Progenitor cell of endocrine pancreas (in vitro differentiated cells): ENCODE measurements at places on chromosomes 2 and 18.

- no peak for DNase-seq
Measured at GRCh38 chr2:224946895-224947294, 95.4 kb downstream of the DOCK10 start.

DNA sequence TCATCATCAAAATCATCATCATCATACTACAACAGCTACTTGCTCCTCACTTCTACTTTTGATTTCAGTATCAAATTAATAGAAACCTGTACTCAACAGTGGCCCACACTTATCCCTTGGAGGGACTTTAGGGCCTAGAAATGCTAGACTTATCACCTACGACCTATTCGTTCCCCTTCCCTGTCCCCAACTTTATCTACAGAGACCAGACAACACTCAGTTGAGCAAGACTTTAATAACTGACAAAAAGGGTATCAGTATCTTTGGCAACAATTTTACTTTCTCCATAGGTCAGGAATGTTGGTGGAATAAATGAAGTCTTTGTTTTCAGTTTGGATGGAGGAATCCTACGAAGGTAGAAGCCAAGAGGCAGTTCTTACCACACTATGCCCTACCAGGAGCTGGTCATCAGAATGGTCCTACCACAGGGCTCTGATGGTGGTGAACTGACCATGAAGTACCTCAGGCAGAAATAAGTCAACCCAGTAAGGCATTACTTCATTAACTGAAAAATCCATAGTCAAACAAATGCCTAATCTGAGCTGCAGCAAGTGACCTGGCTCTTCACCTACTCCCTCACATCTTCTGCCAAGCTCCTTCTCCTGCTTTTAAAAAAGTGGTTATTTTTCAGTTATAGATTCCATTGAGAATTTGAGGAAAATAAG is 26.6 kb downstream of the MBD2 start:
- no peak for DNase-seq

- no peak for DNase-seq
Measured at GRCh38 chr2:21515903-21516302, 392.1 kb downstream of the TDRD15 start.

DNA sequence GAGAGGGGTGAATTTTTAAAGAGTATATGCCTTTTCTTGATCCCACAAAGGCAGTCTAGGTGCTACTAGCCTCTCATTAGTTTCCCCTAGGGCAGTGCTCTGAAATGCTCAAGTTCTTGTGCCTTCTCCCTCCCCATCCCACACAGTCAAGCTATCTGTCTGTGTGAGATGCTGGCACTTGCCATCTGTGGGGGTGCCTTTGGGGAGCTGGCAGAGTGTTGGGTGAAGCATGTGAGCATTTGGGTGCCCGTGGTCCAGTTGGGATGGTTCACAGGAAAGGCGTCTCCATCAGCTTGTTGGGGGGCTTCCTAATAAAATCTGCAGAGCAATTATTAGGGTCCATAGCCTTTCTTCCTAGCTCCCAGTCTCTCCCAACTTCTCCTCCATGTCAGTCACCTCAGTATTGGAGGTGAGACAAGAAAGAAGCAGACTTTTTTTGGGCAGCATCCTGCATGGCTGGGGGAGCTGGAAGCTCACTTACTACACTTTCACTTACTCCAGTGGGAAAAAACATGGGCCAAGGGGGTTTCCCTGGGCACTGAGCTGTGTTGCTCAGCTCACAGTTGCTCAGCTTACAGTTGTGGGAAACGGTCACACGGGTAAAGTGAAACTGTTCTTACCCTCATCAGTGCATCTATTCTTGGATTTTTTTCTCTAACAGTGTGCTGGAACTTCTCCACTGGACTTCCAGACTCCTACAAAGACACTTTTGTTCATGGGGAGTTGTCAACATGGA is 29.3 kb downstream of the COLEC11 start:
- no peak for DNase-seq

DNA sequence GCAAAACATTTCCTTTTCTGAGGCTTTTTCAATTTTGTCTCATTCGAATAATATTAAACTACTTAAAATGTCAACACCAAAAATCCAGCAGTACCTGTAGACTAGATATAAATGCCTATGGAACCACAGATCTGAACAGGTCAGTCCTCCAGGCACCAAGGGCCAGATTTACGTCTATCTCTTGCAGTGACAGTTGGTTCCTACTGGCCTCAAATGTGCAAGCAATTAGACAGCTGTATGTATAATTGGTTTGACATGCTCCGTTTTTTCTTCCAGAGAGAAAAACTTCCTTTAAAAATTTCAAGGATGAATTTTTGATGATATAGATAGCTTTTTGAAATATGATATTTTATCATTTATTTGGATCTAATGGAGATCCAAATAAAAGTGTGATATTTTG is 443.8 kb upstream of the POU3F3 start:
- DNase-seq: no peak

DNA sequence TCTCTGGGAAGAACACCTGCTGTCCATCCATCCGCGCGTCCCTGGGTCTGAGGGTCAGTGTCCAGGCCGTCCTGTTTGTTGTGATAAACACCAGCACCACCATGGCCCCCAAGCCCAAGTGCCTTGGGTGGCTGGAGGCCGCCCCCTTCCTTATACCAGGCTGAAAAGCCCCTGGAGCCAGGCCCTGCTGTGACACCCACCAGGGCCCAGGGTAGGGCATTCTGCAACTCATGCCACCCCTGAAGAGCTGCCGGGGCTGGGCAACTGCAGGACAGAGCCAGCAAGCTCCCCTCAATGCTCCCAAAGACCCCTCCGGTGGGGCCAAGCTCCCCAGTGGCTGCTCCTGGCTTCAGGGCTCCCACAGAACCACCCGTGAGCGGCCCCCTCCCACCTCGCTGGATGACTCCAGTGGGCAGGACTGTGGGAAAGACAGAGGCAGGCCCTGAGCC is 31.9 kb upstream of the SNED1 start:
- no peak for DNase-seq

- no peak for DNase-seq
Measured at GRCh38 chr2:97011977-97012569, 25.7 kb upstream of the FAM178B start.

DNA sequence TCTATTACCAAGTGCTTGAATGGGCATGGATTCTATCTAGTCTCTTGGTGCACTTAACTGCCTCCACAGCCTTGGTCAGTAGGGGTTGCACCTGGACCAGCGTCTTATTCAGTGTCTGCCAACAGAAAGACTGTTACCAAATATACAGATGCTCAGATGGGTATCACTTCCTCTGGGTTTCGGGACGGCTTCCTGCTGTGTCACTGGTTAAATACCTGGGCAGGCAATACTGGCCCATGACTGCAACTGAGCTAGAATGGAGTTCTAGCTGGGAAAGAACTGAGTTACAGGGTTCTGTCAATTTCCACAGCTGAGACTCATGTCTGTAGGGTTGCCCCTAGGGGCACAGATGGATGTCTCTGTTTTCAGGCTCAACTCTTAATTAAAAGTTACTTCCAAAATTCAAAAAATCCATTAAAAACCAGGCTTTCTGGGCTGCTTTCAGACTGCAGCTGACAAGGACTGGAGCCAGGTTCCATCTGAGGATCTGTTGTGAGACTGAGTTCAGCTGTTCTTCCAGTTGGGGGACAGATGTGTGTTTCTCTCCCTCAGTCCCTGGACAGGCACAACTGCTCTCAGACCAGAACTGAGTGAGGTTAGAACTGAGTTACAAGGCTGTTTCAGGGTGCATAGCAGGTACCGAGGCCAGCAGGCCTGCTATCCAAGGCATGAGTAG is 789.6 kb upstream of the SLC8A1 start:
- DNase-seq: no peak

DNA sequence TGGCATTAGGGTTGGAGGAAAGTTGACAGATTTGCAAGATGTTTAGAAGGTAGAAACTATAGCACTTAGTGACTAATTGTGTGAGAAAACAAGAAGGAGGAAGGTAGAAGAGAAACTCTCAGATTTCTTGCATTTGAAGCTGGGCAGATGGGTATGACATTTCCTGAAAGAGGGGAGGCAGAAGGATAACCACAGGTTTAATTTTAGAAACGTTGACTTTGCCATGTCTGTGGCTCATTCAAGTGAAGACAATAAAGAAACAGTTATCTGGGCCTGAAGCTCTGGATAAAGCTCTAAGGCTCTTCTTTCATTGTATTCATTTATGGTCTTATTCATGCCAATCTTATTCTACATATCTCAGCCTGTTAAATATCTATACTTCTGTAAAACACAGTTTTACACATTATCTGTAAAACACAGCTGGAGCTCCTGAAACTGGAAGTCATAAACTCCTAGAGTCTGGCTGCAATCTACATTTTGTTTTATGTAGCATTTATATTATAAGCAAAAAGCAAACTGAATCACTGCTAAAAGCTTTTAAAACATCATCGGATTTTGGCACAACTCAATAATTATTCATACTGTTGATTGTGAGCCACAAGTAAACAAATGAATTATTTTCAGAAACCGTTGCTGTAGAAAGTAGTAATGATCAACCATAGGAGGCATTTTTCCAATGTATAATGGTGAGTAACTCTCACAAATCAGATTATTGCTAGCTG is 138.5 kb downstream of the RIT2 start:
- no peak for DNase-seq

DNA sequence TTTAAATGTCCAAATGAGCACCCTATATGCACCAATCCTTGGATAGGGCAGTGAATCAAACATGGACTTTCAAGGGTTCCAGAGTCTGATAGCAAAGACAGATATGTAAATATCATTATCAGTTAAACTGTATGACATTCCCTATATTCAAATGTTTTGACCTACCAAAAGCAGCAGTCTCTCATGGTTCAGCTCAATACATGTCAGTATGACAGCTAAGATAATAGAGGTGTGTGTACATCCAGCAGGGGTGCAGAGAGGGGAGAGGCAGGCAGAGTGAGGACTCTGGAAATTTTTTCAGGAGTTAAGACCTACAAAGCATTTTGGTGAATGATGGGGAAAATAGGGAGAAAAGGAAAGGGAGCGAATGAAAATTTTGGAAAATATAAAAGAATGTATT is 106.3 kb downstream of the MYO3B start:
- DNase-seq: no peak

- no peak for DNase-seq
Measured at GRCh38 chr2:123999681-124000080, 25.4 kb upstream of the CNTNAP5 start.

GRCh38 chr2:125857971-125858794 is 797.8 kb upstream of the GYPC start:
- no peak for DNase-seq

DNA sequence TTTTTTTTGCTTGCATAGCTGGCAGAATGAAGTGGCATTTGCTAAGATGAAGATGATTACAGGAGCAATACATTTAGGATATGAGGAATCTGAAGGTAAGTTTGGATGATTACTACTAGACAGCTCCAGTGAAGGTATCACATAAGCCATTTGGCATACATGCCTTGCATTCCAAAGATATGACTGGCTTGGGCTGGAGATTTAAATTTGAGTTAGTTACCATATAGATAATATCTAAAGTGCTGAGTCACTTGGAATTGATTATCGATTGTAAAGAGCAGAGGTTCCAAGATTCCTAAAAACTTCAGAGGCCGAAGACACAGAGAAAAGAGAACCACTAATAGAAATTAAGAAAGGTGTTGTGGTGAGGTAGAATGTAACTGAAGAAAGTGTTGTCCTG is 1026.4 kb downstream of the DSC3 start:
- no peak for DNase-seq

DNA sequence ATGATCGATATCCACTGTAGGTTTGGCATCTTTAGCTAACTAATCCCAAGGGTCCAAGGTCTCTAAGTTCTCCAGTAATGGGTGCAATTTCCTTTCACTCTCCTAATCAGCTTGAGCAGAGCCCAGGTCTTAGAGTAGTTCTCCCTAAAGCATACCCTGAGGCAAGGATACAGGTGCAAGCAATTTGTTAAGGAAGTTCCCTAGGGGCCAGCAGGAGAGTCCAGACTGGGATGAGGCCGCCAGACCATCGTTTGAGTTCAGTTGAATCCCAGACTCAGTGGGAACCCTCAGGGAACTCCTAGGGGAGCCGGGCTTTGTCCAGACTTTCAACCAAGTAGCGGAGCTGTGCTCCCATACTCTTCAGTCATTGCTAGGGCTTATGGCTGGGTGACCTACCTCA is 835.4 kb upstream of the CDH2 start:
- DNase-seq: no peak

DNA sequence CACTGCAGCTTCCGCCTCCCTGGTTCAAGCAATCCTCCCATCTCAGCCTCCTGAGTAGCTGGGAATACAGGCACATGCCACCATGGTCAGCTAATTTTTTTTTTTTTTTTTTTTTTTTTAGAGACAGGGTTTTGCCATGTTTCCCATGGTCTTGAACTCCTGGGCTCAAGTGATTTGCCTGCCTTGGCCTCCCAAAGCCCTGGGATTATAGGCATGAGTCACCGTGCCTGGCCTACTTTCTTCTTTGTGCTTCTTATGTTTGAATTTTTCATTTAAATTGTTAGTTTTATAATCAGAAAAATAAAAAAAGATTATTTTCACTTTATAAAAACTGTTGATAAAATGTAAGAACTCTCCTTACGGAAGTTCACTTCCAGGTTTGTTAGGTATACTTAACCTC is 101.5 kb upstream of the LPIN2 start:
- no peak for DNase-seq

- DNase-seq: no peak
Measured at GRCh38 chr18:13550418-13551304, 175.7 kb downstream of the FAM210A start.

- DNase-seq: no peak
Measured at GRCh38 chr2:164015328-164016123, 279.7 kb upstream of the FIGN start.

- DNase-seq: peak; percentile 50
Measured at GRCh38 chr2:7672027-7672684, 754.9 kb downstream of the RNF144A start.

GRCh38 chr2:226802573-226802972 is 3.0 kb upstream of the IRS1 start:
- no peak for DNase-seq

DNA sequence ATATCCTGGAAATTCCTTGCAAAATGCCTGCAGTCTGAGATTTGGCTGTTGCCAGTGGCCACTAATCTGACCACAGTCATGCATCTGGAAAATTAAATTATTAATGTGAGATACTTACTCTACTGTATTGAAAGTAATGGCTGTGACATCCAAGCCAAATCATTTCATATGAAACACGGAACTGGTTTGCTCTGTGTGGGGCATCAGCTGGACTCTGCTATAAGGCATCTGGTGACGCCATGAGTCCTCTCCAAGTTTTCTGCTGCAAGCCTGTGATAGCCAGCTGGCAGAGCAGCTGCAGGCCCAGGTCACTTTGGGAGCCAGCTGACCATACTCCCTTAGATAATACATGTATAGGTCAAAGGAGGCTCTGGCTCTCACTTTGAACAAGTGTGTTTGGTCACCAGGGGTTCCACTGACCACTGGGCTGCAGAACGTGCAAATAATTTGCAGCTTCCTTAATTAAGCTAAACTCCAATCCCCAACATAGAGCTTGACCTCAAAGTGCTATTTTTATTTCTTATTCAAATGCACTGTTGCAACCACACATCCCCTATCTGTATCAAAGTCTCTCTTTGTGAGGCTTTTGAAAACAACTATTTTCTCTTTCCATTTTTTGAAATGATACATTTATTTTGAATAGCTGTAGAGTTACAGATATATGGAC is 152.9 kb downstream of the NCKAP5 start:
- no peak for DNase-seq

GRCh38 chr18:56652802-56653201 is 1.6 kb downstream of the WDR7 start:
- DNase-seq: no peak
